ENCODE measurements at places on chromosomes 4 and X.

DNA sequence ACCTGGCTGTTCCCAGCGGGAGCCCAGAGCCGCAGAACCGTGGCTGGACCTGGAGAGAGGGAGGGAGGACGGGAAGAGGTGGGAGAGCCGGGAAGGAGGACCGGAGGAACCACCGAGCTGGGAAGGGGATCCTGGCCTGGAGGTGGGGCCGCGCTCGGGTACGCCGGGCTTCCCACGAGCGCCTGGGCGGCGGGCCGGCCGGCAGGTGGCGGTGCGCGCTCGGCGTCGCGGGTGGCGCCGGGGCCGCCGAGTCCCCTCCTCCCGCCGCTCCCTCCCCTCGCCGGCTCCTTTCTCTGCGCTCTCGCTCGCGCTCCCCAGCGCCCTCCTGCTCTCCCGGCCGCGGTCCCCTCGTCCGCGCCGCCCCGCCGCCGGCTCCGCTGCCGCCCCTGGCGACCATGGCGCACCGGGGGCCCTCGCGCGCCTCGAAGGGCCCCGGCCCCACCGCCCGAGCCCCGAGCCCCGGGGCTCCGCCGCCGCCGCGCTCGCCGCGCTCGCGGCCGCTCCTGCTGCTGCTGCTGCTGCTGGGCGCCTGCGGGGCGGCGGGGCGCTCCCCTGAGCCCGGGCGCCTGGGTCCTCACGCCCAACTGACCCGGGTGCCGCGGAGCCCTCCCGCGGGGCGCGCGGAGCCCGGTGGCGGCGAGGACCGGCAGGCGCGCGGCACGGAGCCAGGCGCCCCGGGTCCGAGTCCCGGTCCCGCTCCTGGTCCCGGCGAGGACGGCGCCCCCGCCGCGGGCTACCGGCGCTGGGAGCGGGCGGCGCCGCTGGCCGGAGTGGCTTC, at the start of gene SORCS2:
Gene SORCS2 (plus strand): TSS at position 287 of the 778 bp plus-strand sequence.
- DNase-seq, result no peak

DNA sequence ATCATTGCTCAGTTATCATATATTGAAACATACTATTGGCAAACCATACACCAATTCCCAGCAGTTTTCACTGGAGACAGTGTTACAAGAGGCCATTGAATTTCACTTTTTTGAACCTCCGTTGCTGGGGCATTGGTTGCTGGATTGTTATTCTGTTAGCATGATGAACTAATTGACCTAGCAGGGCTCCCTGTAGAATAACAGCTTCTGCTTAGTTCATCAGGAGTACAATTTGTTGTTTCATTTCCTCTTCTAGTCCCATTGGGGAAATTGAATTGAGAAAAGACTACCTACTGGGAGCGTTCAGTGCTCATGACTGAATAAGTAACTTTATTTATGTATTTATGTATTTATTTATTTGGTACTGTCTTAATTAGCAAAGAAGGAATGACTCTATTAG, 151.6 kb downstream of the SLIT2 start:
- DNase-seq, result no peak

DNA sequence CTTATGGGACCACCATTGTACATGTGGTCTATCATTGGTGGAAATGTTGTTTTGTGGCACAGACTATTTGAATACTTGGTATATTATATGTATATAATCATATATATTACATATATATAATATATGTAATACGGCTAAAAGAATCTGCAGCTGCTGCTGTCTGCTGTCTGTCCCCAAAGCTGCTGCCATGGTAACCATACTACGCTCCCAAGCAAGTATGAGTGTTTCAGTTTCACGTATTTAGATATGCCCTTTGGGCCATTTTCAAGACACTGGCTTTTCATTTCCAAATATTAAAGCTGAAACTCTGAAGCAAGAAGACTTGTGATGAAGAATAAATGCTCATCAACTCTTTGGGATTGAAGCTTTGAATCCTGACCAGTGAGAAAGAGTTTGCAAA, 42.0 kb upstream of the ARSJ start:
- DNase-seq, result no peak

DNA sequence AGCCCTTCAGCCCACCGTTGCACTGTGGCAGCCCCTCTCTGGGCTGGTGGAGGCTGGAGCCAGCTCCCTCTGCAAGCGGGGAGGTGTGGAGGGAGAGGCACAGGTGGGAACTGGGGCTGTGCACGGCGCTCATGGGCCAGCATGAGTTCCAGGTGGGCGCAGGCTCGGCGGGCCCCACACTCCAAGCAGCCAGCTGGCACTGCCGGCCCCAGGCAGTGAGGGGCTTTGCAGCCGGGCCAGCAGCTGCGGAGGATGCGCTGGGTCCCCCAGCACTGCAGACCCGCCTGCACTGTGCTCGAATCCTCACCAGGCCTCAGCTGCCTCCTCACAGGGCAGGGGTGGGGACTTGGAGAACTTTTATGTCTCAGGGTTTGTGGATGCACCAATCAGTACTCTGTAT, 1354.8 kb upstream of the IGFBP7 start:
- no peak for DNase-seq

DNA sequence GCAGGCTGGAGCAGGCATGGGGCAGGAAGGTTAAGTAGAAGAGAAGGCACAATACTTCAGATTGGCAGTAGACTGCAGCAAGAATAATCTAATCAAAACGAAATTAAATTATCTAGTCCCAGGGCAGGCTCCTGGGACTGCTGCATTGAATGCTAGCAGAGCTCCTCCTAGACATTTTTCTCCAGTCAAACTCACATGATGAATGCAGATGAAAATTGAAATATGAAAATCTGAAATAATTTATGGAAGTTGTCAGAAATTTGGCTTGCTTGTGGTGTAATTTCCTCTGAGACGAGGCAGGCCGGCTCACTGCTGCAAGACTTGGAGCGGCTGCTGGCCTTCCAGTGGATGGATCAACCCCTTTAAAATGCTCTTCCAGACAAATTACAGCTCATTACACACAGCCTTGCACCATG, 78.0 kb upstream of the TMEM33 start:
- DNase-seq, result no peak
